ENCODE measurements at places on chromosomes 4 and X.

DNA sequence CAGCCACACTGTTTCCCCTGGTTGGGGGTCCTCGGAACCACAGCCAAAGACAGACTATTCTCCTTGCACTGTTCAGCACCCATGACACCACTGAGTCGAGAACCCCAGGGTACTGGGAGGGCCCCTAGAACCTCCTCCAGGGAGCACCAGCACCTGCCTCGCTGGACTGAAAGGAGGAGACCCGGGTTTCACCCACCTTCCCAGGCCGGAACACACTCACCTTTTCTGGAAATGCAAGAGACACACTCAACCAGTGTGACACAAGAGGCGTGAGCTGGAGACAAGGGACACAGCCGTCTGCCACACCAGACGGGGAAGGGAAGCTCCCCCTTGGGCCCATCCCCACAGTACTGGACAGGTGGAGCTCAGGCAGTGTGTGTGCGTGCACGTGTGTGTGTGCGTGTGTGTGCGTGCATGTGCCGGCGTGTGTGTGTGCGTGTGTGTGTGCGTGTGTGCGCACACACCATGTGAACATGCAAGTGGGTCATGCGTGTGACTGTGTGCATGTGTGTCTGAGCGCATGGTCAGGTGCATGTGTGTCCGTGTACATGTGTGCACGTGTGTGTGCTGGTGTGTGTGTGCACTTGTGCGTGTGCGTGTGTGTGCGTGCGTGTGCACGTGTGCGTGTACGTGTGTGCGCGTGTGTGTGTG lies 128.8 kb upstream of the NKX1-1 start:
- no peak for DNase-seq

DNA sequence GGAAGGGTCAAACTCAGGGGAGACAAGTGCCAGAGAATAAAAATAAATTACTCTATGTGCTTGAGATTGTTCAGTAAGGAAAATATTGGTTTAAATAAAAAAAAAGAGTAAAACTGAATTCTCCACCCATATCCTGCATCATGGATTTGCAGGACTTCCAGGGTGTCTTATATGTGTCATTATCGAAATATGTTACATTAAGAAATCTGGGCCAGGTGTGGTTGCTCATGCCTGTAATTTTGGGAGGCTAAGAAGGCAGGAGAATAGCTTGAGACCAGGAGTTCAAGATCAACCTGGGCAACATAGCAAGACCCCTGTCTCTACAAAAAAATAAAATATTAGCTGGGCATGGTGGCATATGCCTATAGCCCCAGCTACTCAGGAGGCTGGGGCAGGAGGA lies 104.9 kb downstream of the PPP3CA start:
- no peak for DNase-seq

- DNase-seq = no peak
Observed at GRCh38 chrX:68694435-68695205, 47.2 kb downstream of the STARD8 start.

DNA sequence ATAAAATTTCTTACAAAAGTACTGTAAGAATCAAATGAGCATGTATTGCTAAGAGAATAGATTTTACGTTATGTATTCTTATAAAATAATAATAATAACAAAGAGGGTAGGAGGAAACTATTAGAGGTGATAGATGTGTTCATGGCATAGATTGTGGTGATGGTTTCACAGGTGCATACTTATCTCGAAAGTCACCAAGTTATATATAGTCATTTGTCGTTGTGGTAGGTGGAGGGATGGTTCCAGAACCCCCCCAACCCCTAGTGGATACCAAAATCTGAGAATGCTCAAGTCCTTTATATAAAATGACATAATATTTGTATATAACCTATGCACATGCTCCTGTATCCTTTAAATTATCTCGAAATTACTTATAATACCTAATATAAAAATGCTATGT lies 36.7 kb upstream of the H2AZ1 start:
- DNase-seq = no peak

DNA sequence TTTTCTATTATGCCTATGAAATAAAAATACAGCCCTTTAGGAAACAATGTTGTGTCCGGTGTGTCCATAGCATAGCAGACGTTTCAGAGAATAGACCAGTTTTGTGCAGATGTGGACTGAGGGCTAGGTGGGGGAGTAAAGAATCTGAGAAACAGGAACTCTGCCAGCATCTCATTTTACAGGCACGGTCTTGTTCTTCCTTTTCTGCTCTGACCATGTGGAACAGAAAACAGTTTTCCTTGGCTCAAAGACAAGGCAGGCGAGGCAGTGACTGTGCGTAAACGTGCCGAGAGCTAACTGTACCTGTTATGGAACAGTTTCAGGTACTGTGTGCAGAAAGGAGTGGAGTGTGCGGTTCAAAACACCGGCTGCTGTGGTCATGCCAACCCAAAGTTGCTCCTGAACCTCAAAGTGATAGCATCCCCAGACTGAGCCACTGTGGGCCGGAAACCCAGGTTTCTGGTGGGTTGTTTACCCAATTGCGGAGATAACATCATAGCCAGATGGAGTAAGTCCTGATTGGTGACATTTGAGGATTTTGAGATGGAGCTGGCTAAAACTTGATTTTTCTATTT lies 20.2 kb downstream of the CNGA2 start:
- DNase-seq = no peak

DNA sequence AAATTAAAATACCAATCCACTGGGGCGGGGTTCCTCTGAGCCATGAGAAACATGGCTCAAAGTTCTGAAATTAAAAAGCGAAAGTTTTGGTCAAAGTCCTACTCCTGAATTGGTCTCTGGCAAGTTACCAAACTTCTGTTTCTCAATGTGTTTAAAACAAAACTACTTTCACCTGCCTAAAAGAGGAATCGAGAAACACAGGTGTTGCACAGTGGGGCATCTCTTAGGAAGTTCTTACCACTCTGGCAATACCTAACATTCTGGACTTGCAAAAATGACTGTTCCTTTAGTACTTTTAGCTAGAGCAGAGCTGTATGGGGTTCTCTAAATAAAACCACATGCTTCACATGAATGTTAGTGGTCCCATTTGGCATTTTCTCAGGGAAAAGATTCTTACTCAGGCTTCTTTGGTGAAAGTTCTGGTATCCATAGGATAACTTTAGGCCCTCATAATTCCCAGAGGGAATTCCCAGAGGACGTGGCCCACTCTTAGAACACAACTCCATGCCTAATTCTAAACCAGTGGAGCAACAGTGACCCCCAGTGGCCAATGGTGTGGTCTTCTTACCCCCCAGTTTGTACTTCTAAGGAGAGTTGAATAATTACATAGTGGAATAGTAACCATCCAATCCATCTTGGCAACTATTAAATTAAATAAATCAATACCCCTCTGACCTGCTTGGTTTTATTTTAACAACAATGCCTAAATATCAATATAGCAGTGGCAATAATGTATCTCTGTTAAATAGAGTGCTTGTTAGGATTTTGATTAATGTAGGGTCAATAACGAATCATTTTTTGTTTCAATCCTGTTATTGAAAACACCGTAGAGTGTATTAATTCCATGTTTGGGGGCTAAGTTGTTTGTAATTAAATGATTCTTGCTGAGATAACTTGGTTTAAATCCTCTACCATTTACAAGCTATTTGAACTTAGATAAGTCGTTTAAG lies 21.9 kb downstream of the BMP3 start:
- DNase-seq = no peak

DNA sequence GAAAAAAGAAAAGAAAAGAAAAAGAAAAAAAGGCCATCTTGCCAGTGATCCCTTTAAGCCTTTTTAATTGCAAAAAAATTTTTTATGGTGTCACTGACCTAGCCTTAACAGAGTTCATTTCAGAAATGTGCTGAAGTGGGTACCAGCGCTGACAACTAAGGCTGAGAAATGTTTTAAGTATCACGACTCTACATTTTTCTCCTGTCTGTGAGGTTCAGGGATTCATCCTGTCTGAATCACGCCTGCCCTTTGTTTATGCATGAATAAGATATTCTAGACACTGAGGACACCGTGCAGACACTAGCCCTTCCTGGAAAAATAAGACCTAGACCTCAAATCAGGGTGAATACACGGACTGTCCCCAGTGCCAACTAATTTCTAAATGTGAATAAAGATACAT lies 154.4 kb upstream of the NOCT start:
- no peak for DNase-seq

- peak; percentile 43 for DNase-seq
Observed at GRCh38 chrX:9829308-9830267, 43.4 kb downstream of the SHROOM2 start.

GRCh38 chrX:70554081-70554480 lies 109.4 kb downstream of the DLG3 start:
- no peak for DNase-seq

DNA sequence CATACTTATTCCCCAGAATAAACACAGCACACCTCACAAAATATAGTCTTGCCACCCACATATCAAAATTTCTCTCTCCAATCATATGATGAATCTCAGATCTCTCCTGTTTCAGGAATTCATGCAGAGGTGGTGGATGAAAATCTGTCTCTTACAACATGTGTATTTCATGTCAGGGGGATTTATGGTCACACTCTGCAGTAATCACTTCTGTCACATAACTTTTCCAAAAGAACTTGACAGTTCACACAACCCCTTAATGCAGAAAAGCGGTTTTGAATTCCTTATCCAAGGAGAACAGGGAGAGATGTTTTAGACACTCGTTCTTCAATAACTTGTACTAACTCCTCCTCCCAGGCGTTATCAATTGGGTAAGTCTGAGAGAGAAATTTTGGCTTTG lies 180.5 kb upstream of the ETNPPL start:
- DNase-seq = no peak

- DNase-seq = no peak
Observed at GRCh38 chrX:40780082-40780481, 44.7 kb upstream of the MED14 start.
